ENCODE measurements at places on chromosomes 5 and 9.

DNA sequence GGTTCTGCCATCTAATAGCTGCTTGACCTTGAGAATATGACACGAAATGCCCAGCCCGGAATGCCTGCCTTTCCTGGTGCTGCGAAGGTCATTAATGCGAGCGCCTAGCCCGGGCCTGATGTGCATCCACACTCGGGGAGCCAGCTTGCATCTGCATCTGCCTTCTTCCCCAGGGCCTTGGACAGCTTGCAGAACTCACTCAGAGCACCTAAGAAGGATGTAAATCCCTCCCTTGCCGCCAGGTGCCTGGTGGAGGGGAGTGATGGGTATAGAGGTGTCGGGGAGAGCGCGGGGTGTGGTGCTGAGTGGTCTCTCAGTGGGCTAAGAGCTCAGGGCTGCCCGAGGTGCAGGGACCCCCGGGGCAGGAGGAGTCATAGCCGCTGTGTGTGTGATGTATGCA lies 127.2 kb downstream of the MRPL36 start:
- no peak for DNase-seq

DNA sequence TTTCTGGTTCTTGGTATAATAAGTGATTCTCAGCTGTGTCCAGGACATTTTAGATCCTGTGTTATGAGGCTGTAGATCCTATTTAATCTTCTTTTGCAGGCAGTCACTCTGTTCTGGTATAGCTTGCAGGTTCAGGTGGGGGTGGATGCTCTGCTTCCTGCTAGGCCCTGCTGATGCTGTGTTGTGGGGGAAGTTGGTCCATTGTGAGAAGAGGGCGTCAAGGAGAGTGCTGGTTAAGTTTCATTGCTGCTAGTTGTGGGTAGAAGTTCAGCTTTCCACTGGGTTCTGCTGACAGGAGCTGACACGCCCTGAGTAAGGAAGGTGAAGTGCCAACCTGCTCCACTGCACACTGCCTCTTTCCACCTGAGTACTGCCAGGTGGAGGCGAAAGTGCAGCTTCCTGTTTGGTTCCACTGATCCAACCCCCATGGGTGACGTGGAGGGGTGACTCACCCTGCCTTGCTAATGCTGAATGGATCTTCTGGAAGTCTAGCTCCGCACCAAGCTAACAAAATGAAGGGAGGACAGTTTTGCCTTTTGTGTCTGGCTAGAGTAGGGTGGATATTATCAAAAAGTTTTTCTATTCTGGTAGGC lies 16.3 kb downstream of the NMRK1 start:
- no peak for DNase-seq

GRCh38 chr5:146539973-146540372 lies 24.0 kb upstream of the GPR151 start:
- DNase-seq, result no peak

DNA sequence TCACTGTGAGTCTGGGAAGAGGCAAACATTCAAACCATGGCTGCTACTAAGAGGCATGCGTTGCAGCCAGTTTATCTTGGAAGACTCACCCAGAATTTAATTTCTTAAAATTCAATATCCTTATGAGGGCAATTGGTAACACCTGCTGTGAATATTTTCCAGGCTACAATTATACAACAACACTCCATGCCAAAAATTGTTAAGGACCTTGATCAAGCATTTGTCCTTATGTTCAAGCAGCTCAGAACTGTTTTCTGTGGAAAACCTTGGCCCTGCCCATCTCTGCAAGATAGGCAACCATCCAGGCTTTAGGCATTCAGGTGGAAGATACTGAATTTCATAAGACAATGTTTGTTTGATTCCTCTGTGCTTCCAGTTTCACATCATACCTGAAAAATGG lies 327.8 kb downstream of the FBXL7 start:
- DNase-seq, result no peak

GRCh38 chr5:118506217-118506852 lies 482.0 kb downstream of the DTWD2 start:
- DNase-seq, result no peak

DNA sequence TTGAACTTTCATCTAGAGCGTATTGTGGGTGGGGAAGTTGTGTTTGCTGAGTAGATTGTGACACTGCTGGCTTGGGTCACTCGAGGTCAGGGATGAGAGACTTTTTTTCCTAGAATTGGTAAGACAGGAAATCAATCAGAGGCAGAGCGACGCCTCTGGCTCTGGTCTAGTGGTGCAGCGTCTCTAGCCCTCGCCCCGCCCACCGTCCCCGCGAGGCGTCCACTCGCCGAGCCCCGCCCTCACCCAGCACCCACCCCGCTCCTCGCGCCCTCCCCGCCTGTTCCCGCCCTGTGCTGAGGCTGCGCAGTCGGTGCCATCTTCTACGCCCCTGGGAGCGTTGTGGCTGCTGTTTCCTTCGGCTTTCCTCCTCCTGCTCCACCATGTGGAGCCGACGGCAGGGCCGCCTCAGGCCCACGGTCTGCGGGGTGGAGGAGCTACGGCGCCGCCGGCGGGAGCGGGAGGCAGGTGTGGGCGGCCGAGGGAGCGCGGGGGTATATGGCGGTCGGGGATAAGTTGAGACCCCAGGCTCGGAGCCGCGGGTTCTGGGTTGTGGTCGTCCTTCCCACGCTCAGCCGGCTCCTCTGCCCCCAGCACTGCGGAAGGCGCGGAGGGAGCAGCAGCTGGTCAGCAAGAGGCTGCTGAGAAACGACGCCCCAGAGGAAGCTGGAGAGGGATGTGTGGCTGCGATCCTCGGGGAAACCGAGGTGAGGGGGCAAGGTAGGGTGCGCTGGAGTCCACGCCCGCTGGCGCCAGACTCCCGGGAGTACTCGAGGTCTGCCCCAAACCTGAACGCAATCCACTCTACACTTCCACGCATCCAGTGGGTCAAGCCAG lies at the start of gene TMCO6:
Gene TMCO6 (plus strand): TSS at position 304 of the 834 bp plus-strand sequence. CDS start 77 bp downstream, at position 381.
- DNase-seq, result peak; percentile 92

Data from CD8-positive, alpha-beta memory T cell (primary cell).